Effector CD8-positive, alpha-beta T cell (primary cell): ENCODE measurements at places on chromosomes 11 and 22.
A peak's percentile ranks its signal among the peaks of the same experiment; 100 is the strongest.

- peak; percentile 59 for DNase-seq
Measured at GRCh38 chr11:63888170-63889086, 28.5 kb downstream of the RCOR2 start.

DNA sequence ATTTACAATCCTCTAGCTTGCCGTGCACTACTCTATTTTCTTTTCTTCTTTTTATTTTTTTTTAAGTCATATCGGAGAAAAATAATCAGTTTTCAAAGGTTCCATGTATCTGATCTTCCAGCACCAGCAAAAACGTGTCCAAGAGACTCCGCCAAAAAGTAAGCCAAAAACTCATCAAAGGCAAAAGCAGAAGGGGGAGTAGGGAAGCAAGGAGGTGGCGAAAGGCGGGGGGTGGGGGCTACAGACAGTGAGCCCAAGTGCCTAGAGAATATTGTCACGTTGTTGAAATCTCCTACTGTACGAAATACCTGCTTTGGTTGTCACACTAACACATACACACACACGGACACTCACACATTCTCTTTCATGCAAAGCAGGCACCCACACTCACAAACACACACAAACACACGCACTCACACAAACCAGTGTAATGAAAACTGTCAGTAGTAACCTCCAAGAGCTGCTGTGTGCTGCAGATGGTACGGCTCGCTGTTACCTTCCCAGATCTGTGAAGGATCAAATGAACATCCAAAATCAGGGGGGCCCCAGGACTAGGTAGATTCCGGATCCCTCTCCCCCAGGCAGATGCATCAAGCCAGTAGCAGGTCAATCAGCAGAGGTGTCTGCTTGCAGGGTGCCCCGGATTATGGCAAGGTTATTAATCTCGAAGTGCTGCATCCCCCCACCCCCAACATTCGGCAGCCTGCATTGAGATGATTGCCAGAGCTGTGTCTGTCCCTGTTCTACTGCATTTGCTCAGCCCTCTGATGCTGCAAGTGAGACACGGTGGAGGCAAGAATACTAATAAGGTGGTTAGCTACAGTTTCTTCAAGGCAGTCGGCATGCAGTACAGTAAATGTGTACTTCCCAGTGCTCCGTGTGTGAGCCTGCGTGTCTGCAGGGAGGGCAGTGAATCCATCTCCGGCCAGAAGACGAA lies at the start of gene LRRC4C:
Gene LRRC4C, minus strand, starts transcription at position 188 of the 937 bp plus-strand sequence.
- no peak for DNase-seq

DNA sequence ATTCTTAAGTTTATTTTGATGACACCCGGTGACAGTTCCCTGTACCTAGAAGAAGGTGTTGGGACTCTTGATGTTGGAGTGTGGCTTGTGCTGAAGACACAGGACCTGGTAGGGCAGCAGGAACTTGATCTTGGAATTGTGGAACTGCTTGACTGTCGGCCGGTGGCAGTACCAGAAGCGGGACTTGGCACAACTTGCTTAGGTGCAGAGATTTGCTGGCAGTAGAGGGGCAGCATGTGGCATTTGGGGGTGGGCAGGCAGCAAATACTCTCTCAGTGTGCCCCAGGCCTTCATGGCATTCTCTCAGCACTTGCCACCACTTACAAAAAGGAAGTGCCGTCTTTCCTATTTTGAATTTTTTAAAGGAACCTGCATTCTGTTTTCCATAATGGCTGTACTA lies 3.6 kb downstream of the PEX26 start:
- DNase-seq: no peak

GRCh38 chr11:43517518-43517917 lies 158.8 kb downstream of the TTC17 start:
- no peak for DNase-seq

GRCh38 chr22:17410576-17410975 lies 41.3 kb downstream of the CECR2 start:
- no peak for DNase-seq

GRCh38 chr11:128496692-128497060 lies 90.7 kb downstream of the ETS1 start:
- DNase-seq: no peak

DNA sequence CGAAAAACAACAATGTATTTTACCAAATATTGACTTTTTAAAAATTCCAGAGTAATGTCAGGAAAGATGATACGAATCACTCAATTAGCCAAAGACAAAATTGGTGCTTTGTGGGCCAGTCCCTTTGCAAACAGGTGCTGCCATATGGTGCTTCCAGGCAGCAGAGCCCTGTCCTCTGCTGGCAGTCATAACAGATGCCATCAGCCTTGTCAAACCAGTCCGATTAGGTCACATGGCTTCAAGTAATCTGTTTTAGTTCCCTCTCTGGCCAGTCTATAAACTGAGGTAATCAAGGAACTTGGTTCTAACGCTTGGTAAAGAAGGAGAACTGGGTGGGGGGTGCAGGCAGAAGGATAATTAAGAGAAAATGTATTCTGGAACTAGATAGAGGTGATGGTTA lies 49.1 kb upstream of the CAPRIN1 start:
- DNase-seq: no peak

GRCh38 chr11:57321388-57322255 lies 3.1 kb downstream of the TNKS1BP1 start:
- DNase-seq: no peak

- DNase-seq: no peak
Measured at GRCh38 chr22:27934069-27934468, 15.0 kb upstream of the PITPNB start.

DNA sequence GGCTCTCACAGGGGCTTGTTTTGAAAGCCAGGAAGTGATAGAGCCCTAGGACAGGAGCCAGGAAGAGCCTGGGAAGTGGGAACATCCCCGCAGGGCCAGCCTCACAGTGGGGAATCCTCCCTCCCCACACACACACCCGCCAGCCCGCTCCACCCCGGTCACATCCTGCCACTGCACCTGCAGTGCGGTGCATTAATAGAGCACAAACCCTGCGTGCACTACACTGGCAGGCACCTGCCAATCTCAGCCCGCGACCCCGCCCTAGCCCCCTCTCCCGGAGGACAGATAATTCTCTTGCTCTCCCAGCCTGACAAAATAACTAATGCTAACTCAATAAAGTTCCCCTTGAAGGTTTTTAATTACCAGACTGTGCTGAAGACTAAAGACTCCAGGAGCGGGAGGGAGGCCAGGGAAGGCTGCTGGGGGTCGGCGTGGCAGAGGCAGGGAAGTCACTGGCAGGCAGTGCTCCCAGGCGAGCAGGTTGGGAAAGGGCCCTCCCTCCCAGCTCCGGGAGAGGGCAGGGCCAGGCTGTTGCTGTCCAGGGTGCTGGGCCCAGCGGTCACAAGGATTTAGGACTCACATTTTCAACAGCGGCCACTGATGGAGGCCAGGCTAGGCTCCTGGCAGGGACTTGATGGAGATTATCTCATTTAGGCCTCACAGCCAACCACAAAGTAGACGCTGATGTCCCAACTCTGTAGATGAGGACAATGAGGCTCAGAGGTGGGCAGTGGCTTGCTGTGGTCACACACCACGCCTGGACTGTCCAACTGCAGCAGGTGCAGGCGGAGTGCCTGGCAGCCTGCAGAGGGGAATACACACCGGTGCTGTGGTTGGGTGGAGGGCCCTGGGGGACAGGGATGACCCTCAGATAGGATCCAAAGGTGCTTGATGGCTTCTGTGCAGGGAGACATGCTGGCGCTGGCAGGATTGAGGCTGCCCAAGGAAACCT lies 23.9 kb upstream of the TCF20 start:
- no peak for DNase-seq

DNA sequence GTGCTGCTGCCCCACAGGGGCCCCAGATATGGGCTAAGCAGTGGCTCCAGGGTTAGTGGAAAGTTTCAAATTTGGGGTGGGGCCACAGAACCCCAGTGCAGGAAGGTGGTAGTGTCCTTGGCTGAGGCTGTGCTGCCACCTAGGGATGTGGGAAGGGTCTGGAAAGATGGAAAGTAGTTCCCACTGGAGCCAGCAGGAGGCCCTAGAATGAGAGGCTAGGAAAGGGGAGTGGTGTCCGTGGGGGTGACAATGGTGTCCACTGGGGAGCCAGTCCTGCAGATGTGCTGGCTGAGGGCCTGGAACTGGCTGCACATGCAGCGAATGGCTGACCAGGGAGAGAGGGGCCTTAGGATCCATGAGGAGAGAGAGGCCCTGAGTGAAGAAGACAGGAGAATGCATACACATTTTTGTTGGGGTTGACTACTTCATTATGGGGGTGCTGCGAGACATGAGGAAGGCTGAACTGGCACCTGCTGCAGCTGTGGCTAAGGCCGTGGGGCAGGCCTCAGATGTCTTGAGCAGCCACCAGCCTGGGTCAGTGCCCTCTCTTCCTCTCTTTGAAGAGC lies 21.1 kb downstream of the RFPL3 start:
- no peak for DNase-seq

DNA sequence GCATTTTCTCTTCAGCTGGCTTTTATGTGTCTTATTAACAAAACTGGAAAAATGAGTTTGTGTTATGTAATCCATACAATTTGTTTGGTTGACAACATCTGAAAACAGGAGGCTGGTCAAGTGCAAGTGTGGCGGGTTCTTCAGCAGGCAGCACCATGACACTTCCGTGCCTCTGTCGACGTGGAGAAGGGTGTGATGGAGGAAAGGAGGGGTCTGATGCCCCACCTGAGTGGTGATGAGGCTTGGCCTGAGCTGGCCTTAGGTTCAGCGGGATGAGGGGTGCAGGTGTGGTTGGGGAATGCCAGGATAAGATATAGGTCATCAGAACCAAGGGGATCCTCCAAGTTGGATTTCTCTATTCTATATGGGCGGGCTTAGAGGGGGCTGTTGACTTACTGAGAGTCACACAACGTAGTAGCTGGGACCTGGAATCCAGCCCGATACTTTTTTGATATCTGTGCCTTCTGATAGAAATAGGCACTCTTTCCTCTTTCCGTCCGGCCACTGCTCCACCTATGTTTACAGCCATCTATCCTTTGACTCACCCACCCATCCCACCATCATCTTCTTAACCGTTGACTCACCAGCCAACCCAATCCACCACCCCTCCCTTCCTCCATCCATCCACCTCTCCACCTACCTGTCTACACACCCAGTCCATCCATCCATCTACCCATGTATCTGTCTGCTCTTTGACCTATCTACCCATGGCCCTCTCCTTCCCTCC lies 29.0 kb downstream of the SHANK3 start:
- no peak for DNase-seq

GRCh38 chr11:93906486-93906885 lies 56.1 kb upstream of the VSTM5 start:
- no peak for DNase-seq

DNA sequence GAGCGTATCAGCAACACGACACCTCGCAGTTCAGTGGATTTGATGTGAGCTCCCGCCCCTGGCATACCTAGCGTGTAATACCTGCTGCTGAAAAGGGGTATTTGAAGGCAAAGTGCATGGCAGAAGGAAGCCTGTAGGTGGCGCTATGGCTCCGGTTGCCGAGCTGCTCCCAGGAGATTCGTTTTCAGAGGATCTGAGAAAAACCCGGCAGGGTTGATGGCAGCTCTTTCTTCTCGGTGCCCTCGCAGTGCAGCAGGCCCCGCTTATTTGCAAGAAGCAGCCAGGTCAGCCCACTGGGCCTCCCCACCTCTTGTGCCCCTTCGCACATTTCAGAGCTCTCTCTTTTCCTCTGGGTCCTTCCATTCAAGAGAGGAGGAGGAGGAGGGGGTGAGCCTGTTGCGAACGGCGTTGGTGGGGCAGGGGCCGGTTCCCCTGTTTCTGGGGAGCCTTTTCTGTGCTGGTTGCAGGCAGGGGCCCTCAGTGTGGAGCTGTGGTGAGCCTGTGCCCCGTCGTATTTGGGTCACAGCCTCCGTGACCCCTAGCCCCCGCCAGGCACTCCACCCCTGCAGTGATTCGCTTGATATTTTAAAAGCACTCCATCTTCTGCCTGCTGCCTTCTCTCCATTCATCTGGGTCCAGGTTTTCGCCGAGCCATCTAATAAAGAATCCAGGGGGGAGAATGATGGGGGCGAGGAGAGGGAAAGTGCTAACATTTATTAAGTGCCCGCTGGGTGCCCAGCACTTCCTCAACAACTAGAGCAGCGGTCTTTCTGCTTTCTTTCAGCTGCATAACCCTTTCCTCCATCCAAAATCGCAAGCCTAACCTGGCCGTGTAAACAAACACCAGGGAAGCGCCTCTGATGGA lies 85.3 kb upstream of the SYT13 start:
- peak; percentile 14 for DNase-seq

GRCh38 chr11:74025467-74026166 lies 16.7 kb upstream of the UCP3 start:
- no peak for DNase-seq

DNA sequence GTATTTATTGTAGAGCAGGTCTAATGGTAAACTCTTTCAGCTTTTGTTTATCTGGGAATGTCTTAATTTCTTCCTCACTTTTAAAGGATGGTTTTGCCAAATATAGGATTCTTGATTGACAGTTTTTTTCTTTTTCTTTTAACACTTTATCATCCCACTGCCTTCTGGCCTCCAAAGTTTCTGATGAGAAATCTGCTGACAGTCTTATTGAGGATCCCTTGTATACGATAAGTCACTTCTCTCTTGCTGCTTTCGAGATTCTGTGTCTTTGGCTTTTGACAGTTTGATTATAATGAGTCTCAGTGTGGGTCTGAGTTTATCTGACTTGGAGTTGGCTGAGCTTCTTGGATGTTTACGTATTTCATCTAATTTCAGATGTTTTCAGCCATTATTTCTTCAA lies 6.7 kb upstream of the TSKU start:
- DNase-seq: no peak

DNA sequence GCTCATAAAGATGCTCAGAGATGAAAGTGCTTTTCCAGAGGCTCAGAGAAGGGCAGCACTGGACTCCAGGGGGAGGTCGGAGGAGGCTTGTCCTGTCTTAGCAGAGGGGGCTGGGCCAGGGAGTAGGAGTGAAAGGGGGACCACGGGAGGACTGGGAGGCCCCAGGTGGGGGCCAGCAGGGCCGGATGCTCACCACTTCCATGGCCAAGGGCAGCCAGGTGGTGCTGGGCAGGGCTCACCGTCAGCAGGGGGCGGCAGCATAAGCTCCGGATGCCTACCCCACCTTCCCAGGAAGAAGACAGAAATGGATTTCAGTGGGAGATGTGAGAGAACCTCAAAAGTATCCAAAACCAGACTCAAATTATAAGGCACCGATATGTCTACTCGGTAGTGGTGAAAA lies 11.0 kb downstream of the RAB36 start:
- DNase-seq: no peak

GRCh38 chr11:120389693-120390584 lies 53.7 kb downstream of the ARHGEF12 start:
- no peak for DNase-seq

DNA sequence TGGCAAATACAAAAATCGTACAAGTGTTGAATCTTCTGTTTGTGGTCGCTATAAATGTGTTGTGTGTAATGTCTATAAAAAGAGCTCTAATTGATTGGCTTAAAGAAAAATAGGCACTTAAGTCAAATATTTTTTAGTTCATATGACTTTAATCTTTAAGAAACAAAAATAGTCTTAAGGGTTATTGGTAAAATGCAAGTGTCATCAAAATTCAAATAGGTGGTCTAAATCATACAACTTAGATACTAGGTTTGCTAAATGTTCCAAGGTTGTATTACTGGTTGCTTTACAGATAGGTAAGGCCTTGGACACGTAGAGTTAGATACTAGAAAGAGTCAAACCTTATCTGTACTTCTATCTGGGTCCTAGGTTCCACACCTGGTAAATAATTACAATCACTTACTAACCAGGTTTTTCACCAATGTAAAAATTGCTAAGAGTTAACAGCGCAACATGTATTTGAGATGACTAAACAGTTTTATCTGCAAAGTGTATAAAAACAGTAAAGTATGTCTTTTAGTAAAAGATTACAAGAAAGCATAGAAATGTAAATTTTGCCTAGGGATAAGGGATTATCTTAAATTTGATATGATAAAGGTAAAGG lies 91.1 kb upstream of the GNAZ start:
- DNase-seq: no peak
